Effector memory CD4-positive, alpha-beta T cell (primary cell): ENCODE measurements at places on chromosomes 4 and X.

DNA sequence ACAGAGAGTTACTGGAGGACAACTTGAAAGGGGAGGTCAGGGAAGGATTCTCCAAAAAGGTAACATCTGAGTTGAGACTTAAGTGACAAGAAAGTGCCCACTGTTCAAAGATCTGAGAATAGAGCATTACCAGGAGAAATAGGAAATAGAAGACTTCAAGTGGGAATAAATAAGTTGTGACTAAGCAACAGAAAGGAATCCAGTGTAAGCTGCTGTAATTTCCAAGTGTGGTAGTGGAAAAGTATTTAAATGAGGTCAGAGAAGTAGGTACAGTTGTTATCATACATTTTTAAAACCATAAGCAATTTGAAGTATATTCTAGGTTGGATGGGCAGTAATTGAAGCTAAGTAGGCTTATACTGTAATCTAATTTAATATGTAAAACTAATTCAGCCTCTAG, 211.9 kb downstream of the FBXO8 start:
- no peak for DNase-seq

- no peak for DNase-seq
These were observed 136.0 kb upstream of the ARX start for GRCh38 chrX:25151749-25152148.

- DNase-seq, result no peak
These were observed 11.3 kb upstream of the SPCS3 start for GRCh38 chr4:176308441-176308840.

DNA sequence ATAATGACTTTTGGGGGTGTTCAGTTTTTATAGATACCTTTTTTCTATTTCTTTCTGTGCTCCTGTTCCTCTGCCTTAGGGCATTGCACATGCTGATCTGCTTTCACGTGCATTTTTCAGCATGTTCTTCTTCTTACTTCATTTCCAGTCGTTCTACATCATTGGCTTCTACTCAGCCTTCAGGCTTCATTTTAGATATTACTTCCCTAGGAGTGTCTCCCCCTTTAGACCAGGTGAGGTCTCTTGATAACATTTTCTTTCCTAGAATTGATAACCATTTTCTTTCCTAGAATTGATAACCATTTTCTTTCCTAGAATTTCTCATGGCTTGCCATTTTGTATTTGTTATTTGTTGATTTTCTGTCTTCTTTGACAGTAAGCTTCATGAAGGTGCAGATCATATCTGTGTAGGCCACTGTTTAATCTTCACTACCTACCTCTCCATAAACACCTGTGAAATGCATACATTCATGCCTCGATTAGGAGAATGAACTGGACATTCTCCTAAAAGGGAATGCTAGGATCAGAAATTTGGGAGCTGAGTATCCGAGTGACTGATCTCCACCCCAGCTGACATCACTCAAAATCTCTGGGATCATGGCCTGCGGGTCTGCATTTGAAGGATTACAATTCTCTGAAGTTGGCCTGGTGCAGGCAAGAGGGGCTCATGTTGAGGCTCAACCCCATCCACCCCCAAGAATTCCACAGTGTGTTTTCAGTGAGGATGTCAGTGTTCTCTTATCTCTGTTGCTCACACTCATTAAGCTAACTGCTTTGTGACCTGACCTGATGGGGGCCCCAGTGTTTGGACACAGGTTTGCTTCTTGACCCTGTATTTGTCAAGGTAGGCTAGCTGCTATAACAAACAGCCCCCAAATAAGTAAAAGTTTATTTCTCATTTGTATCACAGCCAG, 45.7 kb downstream of the GYG2 start:
- DNase-seq, result no peak

DNA sequence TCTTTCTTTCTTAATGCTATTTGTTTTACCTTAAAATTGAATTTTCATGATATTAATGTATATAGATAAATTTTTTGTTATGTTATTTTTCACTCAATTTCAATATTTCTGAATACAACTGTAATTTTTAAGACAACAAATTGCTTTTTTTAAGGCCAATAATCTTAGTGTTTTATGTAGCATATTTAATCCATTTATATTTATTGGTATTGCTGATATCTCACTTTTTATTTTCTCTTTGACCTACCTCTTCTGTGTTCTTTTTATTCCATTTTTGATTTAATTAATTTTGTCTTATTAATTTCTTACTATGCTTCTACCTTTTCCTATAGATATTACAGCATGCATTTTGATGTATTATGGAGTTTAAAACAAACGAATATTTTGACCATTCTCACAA, 460.1 kb upstream of the AGA start:
- DNase-seq, result no peak

DNA sequence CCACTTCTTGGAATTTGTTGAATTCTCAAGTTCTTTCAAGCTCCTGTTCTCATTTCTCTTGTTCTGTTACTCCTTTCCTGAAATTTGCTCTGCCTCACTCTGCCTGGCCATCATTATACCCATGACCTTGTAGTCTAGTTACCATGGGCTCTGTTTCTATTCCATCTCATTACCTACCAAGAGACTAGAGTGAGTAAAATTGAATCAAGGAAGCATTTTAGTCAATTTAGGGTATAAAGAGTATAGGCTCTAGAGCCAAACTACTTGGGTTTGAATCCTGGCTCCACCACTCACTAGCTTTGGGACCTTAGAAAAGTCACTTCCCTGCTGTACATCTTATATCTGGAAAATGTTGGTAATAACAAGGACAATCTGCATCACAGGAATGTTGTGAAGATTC, 2.2 kb downstream of the ALAS2 start:
- no peak for DNase-seq

GRCh38 chrX:148298737-148299136, 201.7 kb upstream of the AFF2 start:
- DNase-seq, result no peak

- no peak for DNase-seq
These were observed 100.0 kb upstream of the PRKG2 start for GRCh38 chr4:81314897-81315470.

DNA sequence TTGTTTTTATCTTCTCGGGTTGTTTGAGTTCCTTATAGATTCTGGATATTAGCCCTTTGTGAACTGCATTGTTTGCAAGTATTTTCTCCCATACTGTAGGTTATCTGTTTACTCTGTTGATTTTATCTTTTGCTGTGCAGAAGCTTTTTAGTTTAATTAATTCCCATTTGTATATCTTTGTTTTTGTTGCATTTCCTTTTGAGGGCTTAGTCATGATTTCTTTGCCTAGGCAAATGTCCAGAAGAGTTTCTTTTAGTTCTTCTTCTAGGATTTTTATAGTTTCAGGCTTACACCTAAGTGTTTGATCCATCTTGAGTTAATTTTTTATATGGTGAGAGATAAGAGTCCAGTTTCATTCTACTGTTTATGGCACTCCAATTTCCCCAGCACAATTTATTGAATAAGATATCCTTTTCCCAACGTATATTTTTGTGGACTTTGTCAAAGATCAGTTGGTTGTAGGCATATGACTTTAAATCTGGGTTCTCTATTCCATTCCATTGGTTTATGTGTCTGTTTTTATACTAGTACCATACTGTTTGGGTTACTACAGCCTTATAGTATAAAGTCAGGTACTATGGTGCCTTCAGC, 54.3 kb downstream of the EGF start:
- no peak for DNase-seq

- DNase-seq, result no peak
These were observed 23.8 kb downstream of the COL25A1 start for GRCh38 chr4:109278594-109279031.
